ENCODE measurements at places on chromosomes 2 and 18.

GRCh38 chr2:75503048-75503607 lies 57.6 kb downstream of the EVA1A start:
- DNase-seq, result peak; percentile 60

DNA sequence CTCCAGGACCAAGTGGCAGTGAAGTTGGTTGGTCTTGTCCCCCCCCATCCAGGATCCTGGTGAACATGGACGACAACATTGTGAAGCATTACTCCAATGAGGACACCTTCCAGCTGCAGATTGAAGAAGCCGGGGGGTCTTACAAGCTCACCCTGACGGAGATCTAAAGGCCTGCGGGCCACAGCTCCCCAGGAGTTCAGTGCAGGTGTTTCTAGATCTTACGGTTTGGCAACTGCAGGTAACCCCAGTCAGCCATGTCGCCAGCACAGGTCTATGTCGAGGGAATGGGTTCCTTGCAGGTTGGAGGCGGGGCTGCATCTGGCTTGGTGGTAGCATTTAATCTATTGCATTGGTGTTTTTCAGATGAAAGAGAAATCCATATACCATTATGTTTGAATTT lies 42.8 kb upstream of the KLF11 start:
- no peak for DNase-seq

DNA sequence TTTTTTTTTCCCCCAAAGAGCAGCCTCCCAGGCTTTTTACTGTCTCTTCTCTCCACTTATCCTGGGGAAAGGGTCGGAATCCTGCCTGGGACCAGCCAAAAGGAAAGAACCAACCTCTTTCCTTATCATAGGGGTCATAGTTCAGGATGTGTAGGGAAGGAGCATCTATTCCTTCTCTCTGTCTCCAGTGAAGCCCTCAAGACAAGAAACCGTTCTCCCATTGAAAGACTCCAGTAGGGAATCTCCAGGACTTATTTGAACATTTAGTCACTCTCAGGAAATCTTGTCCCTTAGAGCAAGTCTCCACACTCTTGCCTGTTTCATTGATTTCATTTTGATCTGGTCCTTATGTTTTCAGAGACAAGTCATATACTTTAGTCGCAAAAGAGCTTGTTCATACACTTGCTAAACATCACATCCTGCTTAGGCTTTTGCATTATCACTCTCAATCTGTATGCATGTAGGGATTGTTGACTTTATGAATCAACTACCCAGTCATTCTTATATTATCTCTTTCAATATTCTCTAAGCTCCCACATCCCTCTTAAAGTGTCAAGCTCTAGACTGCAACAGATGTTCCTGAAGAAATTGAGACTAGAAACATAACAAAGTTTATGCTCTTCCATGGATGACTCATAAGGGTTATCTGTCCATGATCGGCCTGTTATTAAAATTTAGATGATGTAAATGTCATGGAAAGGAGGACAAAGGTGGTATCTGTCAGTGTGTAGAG lies 116.2 kb upstream of the ST6GAL2 start:
- DNase-seq, result no peak

- DNase-seq, result peak; percentile 72
Measured at GRCh38 chr2:127105656-127106456, 1.1 kb downstream of the BIN1 start.

DNA sequence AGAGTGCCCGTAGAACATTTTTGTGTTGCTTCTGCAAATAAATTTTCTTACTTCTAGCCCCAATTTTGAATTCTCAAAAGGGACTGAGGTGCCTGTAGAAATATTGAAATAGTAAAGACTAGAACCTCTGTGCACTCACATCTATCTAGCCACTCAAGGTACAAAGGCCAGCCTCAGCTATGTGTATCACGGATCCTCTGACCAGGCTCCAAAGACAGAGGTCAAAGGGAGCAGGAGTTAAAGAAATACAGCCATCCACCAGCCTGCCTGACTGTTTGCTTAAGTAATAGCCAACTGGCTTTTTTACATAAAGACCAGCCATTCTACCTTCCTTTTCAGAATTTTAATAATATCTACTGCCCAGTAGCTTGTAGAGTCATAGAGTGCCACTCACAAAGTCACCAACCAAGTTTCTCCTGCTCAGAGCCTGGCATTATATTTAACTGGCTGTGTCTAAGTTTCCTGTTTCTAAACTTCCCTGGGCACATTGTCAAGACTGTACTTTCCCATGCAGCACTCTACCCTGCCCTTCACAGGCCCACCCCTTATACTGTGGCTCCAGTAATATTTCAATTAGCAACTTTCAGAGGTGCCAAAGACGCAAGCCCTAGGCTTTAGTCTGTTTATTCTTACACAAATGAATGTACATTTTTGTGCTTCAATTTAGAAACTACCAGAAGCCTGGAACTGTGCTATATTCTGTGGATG lies 338.3 kb upstream of the NT5C1B start:
- no peak for DNase-seq

- DNase-seq, result no peak
Measured at GRCh38 chr18:57444301-57444759, 9.2 kb downstream of the ONECUT2 start.

- no peak for DNase-seq
Measured at GRCh38 chr2:224591220-224591619, 6.1 kb upstream of the CUL3 start.

GRCh38 chr2:206859330-206859739 lies 80.0 kb upstream of the CPO start:
- no peak for DNase-seq

DNA sequence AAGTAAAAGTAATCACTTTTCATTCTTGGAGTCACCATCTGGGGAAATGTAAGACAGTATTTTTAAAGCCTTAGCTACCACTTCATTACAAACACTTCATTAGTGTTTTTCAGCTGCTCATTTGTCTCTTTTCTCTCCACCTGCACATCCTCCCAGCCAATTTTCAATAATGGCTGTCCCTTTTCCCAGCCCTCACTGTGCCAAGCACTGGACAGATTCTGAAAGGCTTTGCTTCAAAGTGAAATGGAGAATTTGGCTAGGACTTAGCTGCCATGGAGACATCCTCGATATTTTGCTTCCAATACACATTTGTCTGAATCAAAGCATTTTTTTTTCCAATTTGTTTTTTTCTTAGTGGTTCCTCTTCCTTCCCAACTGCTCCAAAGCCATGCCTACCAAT lies 272.4 kb upstream of the NRXN1 start:
- DNase-seq, result no peak
